ENCODE measurements at places on chromosomes 6 and 20.
A peak's percentile ranks its signal among the peaks of the same experiment; 100 is the strongest.

DNA sequence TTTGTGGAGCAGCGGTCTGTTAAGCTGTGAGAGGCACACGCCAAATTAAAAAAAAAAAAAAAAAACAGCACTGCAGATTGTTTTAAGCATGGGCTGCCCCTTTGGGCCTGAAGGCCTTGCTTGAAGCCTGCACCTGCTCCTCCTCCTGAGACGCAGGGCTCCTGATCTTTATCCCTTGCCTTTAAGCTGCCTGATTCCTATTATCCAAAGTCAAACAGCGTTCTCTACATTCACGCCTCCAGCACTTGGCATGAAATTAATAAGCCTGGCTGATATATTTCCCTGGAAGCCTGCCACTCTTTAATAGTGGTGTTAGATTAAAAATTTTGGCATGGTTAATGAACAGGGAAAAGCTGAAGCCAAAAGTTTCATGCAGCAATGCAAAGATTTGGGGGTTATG lies 163.9 kb downstream of the FAXC start:
- DNase-seq, result no peak

DNA sequence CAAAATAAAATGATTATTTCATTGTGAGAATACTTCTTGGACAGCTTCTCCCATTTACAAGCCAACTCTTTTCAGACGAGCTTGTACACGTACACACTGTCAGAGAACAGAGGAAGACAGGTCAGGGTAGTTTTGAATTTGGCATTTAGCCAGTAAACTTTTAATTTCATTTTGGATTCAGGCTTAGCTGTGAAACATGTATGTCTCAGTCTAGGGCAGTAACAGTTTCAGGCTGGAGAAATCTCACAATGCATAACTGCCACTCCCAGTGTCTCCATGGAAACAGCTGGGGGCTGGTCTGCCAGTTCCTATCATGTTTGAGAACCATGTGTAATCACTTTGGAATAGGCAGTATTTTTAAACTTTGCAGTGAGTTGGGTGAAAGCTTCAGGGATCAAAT lies 22.0 kb upstream of the QKI start:
- DNase-seq, result no peak

GRCh38 chr20:14491436-14491835 lies 154.0 kb upstream of the FLRT3 start:
- no peak for DNase-seq

DNA sequence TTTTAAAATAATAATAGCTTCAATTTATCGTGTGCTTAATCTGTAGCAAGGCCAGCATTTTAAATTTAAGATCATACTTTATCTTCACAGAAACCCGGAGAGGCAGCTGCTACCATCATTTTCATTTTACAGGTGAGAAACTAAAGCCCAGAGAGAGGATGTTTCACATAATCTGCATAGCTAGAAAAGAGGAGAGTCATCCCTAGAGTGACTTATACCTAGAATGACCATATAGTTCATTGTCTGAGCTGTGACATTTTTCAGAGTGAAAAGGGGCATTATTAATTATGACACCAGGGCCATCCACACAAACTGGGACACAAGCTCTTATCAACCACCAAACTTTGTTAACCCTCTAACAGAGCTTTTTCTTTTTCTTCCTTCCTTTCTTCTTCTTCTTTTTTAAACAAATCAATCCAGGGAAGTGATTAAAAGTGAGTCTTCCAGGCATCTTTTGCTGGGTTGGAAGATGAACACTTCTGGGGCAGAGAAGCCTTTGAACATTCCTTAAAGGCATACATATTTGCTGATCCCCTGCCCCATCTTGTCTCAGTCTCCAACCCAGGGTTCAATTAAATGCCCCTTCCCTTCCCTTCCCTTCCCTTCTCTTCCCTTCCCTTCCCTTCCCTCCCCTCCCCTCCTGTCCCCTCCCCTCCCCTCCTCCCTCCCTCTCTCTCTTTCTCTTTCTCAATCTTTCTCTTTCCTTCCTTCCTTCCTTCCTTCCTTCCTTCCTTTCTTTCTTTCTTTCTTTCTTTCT lies 272.5 kb upstream of the JAG1 start:
- DNase-seq, result no peak

DNA sequence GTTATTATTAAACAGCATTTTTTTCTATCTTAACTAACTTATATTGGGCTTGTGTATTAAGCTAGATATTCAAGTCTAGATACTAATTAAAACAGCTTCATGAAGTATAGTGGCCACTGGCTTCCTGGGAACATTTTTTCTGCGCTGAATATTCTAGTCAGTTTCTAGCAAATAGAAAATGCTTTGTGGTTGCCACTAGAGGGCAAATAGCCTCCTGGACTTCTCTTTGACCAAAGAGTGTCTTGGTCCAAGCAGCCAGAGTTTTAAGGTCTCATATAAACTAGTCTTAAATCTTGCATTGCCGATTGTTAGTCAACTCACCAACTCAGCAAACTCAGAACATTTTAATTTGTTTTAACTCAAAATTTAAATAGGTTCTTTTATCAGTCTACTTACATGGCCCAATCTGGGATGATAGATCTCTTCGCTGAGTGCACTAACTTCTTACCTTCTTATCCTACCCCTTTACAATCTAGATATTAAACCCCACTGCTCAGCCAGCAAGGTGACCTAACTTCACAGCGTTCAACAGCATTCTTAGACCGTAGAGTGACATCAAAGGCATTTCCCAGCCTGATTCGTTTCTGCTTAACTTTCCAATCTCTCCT lies 24.6 kb upstream of the ID4 start:
- no peak for DNase-seq

GRCh38 chr6:34459899-34460593 lies 5.8 kb upstream of the PACSIN1 start:
- DNase-seq, result peak; percentile 65

- no peak for DNase-seq
Measured at GRCh38 chr6:143775336-143775735, 67.8 kb upstream of the LTV1 start.

DNA sequence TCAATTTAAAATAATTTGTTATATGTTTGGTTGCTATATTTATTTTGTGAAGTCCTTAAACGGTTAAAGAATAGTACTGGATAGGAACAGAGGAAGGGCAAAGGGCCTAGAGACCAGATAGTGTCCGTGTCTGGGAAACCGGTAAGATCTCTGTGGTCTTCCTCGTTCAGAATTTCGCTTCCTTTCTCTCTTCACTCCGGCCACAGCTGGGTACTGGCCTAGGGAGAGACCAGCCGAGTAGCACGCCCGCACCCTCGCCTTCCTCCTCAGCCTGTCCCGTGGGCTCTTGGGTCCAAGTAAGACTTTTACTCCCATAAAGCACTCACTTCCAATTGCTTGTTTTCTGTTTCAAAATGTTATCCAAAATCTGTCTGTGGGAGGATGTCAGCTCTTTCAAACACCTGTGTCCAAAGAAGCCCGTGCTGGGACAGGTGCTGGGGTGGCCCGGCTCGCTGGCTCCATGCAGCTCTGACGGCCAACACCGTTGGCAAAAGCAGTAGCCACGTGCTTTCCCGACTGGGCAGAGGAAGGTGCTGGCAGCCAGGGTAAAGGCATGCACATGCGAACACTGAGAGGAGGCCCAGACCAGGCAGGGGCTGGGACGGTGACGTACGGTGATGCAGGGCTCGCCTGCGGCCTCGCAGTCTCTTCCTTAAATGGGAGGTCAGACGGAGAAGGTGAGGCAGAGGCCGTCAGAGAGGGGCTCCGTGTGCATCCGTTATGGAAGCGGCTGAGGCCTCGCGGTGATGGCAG lies 112.2 kb downstream of the IRF4 start:
- DNase-seq, result no peak

- DNase-seq, result no peak
Measured at GRCh38 chr6:124714728-124715127, 247.5 kb upstream of the RNF217 start.

DNA sequence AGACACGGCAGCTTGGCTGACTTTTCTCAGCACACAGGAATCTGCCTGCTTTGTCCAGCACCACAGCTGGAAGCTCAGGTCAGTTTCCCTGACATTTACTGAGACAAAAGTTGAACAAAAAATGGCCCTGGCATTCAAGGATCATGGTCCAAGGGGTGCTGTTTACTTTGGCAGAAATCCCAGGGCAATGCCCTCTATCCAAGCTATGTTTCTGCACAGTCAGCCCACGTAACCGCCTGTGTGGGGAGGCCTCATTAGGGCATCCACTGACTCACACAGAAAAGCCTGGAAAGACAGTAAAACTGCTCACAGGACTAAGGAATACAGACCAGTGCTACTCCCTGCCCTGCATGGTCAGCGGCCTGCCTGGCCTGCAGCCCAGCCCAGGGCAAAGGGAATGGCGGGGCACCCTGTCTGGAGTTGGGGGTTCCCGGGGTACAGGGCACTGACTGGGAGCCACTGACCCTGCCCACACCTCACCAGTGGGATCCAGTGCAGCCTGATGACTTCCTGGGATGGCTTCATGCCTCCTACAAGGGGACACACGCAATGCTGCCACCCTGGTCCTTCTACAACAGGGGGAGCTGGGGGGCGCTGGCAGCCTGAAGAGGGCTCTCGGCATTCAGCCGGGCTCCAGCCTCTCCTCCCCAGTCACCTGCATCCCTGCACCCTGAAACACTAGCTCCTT lies 77.1 kb downstream of the NINL start:
- DNase-seq, result no peak

- DNase-seq, result no peak
Measured at GRCh38 chr6:56222499-56222898, 24.9 kb downstream of the COL21A1 start.

Data from activated CD4-positive, alpha-beta T cell treated with anti-CD3 and anti-CD28 coated beads for 48 hours (primary cell).